Suppressor macrophage treated with lipopolysaccharide for 4 hours (primary cell): ENCODE measurements at places on chromosomes 2 and 18.

GRCh38 chr2:171346723-171347557 is 86.8 kb downstream of the METTL8 start:
- DNase-seq, result no peak

DNA sequence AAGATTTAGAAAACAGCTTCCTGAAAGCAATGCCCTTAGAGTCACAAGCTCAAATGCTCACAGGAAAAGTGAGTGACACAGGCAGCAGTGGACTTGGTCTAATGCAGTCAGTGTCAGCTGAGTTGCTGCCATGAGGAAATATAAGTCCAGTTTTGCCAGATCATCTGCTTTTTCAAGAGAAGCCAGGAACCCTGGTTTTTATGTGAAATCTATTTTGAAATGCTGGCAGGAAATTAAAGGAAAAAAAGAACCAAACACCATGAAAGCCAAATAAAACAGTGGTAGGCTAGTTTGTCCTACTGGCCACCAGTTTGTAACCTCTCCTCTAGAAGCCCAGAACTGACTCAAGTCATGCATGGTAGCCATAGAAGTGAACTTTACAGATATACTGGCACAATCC is 109.2 kb downstream of the THADA start:
- peak; percentile 90 for DNase-seq

GRCh38 chr2:96512341-96512740 is 7.2 kb upstream of the NEURL3 start:
- no peak for DNase-seq

DNA sequence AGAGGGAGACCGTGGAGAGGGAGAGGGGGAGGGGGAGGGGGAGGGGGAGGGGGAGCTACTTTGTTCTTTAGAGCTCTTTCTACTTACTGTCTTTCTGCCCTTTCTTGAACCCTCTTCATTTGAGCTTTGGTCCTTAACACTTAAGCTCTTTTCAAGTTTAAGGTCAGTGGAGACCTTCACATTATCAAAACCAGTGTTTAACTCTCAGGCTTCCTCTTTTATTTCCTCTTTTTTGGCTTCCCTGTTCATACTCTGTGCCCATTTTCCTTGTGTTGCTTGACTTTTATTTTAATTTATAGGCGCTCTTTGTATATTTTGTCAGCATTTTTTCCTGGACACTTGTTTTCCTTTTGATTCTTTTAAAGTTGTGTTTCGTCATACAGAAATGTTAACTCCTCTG is 37.1 kb downstream of the ACSL3 start:
- peak; percentile 47 for DNase-seq

- no peak for DNase-seq
These were observed 15.7 kb downstream of the GPATCH11 start for GRCh38 chr2:37100054-37100453.

GRCh38 chr18:25097057-25097456 is 254.9 kb downstream of the ZNF521 start:
- no peak for DNase-seq

GRCh38 chr18:4181882-4182568 is 273.1 kb downstream of the DLGAP1 start:
- no peak for DNase-seq

DNA sequence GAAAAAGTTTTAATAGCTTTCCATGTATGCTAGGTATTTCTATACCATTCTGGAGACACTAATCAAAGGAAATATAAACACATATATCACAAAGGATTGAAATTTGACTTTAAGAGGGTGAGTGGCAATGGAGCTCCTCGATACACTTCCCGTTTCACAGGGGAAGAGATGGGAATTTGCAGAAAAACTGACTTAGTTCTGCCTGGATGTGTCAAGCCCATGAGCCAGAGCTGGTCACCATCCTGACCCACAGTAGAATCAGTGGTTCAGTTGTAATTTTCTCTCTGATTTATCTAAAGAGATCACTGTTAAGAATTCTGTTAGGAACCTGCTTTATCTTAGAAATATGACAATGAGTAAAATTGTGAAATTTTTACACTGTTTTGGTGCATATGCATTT is 34.2 kb downstream of the PLCL1 start:
- peak; percentile 78 for DNase-seq

DNA sequence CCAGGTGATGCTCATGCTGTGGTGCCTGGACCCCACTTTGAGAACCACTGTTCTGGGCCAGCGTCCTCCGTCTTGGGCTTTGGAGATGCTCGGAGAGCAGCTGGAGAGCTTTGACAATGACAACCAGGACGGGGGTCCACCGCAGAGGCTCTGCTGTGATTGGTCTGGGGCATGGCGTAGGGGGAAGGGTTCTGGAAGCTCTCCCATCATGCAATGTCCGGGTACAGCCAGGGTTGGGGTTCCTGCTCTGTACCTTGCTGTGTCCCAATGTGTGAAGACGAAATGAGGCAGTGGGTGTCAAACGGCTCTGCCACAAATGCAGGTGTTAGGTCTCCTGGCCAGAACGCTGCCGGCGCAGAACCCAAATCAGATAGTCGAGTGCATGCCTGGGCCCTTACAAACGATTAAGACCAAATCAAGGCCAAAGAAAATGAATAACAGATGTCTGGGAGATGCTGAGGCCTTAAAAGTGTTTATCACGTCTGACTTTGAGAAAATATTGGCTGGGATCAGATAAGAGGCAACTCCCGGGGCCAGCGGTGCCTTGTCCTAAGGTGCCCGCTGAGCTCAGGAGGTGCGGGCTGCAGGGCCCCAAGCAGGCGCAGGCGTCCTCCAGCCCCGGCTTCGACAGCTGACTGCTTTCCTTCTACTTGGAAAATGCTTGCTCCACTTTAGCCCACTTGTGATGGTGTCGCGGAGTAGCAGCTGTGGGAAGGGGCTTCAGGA is 117.2 kb downstream of the VAPA start:
- DNase-seq, result no peak

DNA sequence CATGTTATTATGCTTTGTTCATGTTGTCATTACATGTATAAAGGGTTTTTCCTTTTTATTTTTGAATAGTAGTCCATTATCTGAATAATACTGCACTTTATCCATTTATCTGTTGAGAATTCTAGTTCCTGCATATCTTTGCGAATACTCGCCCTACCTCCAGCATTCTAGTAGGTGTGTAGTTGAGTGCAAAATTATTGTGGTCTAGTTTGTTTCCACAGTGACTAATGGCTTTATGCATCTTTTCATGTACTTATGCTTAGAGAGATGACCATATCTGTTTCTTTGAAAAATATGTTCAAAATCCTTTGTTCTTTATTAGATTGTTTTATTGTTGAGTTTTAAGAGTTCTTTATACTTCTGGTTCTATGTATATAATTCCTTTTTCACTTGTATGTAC is 48.8 kb downstream of the EIF5B start:
- DNase-seq, result no peak

DNA sequence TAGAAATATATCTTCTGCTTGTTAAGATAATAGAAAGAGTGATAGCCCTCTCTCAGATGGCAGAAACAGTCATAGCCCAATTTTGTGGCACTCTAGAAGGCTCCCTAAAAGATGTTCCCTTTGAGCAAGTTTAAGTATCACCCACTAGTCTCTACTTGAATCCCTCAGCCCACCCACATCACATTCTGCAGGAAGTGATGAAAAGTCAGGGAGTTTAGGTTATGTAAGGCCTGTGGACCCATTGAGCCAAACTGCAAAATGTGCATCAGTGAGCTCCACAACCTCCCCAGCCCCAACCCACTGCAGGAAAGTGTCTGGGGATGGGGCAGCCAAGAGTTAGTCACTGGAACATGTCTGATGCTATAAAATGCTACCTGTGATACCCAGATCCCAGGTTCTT is 25.6 kb downstream of the ANKRD44 start:
- DNase-seq, result no peak

GRCh38 chr2:184879671-184880070 is 281.3 kb downstream of the ZNF804A start:
- no peak for DNase-seq

DNA sequence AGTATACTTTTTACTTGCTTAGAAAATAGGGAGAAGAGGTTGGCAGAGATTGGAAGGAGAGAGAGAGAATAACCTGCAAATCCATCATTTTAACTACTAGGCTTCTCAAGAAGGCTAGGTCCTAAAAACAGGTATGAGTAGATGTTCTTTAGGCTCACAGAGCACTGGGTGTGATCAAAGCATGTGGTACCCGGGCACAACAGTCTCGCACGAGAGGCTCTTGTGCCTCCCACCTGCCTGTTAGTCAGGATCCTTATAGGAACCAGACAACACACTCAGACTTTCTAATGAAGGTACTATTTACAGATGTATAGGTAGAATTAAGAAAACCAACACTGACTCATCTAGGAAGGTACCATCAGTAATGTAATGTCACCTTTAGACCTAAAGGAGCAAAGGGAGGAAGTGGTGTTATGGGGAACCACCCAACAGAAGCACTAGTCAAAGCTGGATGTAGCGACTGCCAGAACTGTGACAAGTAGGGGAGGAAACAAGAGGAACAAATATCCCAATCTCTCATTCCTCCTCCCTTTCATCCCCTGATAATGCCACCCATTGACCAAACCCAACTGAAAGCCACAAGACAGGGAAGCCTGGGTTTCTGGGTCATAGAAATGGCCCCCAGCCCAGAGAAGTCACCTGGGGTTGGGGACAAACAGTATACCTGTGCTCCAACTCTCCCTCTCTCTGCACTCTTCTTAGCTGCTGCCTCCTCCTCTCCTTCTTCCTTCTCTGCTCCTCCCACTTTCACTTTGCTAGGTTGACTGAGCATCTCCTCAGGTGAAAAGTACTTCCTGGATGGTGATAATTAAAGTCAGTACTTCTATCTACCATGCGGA is 16.0 kb upstream of the MARCHF4 start:
- no peak for DNase-seq

- DNase-seq, result peak; percentile 23
These were observed 58.1 kb upstream of the TMEM182 start for GRCh38 chr2:102703748-102704147.

DNA sequence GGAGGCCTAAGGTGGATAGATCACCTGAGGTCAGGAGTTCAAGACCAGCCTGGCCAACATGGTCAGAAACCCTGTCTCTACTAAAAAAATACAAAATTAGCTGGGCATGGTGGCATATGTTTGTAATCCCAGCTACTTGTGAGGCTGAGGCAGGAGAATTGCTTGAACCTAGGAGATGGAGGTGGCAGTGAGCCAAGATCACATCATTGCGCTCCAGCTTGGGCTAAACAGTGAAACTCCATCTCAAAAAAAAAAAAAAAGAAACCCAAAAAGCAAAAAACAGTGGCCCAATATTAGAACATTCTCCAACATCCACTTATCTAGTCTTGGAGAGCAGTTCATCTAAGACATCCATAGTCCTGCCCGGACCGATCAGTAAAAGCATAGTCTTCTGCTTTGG is 260.4 kb downstream of the MREG start:
- no peak for DNase-seq

- DNase-seq, result no peak
These were observed 22.2 kb downstream of the TANC1 start for GRCh38 chr2:158990397-158991214.

DNA sequence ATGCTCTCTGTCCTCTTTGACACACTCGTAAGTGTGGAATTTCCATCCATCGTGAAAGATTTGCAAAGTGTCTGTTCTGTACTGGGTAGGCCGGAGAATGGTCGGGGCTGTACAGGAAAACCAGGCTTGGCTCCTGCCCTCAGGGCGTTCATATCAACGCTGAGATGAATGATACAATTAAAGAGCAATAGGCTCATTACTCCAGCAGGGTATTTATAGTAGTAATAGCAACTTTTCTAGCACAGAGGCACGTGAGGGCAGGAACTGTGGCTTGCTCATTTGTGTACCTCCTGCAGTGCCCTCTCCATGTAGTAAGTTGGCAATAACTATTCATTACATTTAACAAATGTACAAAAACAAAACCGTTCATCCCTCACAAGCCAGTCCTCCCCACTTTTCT is 5.3 kb upstream of the NCK2 start:
- no peak for DNase-seq

DNA sequence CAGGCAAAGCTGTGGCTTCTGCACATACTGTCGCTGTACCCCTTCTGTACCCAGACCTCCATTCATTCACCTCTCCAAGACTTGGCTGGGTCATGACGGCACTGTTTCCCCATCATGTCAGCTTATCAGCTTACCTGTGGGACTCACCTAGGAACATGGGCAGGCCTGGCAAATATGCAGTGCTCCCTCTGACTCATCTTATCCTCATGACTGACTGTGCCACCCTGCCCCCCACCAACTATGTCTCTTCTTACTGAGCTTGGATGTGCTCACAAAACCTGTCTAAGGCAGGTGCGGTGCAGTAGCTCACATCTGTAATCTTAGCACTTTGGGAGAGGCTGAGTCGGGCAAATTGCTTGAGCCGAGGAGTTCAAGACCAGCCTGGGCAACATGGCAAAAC is 152.4 kb downstream of the MGAT5 start:
- no peak for DNase-seq

DNA sequence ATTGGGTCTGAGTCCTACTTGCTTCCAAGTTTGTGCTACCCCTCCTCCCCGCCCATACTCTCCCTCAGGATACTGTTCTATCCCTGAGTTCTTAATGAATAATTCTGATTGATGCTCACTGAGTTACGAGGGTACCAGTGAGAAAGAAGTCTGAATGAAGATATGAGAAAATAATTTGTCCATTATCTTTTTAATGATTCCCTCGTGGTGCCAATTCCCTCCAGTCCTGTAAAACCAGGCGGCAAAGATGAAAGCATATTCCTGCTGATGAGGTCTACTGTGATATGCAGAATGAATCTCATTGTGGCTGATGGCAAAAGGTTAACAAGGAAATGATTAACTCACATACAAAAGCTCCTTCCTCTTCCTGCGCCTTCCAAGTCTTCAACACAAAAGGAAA is 650.2 kb upstream of the SLC39A10 start:
- DNase-seq, result no peak

DNA sequence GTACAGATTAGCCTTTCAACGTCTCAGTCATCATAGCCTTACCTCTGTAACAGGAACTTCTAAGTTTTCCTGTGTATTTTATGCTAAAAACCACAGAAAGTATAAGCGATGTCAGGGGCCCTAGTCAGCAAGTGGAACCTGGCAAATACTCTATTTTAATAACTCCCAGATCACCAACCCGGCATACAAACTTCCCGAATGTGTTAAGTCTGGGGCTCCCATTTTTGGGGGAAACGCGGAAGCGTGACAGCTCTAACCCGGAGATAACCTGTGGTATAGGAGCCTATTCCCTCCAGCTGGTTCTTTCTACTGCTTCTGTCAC is 574 bp downstream of the NIFK start:
- peak; percentile 17 for DNase-seq

DNA sequence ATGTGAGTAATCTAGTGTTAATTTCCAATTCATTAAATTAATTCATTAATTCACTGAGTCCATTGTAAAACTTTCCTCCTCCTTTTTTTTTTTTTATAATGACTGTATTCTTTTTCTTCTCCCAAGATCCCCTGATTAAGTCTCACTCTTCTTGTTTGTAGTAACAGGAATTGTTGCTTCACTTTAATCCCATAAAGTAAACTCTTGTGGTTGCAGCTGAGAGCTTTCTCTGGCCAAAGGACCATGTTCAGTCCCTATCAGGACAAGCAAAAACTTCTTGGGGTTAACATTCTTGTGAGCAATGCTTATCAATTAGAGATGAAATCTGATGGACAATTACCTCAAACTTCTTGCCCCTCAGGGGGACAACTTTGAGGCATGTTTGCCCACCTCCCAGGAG is 400.2 kb upstream of the SPHKAP start:
- no peak for DNase-seq
